ENCODE measurements at places on chromosomes 2 and 18.

DNA sequence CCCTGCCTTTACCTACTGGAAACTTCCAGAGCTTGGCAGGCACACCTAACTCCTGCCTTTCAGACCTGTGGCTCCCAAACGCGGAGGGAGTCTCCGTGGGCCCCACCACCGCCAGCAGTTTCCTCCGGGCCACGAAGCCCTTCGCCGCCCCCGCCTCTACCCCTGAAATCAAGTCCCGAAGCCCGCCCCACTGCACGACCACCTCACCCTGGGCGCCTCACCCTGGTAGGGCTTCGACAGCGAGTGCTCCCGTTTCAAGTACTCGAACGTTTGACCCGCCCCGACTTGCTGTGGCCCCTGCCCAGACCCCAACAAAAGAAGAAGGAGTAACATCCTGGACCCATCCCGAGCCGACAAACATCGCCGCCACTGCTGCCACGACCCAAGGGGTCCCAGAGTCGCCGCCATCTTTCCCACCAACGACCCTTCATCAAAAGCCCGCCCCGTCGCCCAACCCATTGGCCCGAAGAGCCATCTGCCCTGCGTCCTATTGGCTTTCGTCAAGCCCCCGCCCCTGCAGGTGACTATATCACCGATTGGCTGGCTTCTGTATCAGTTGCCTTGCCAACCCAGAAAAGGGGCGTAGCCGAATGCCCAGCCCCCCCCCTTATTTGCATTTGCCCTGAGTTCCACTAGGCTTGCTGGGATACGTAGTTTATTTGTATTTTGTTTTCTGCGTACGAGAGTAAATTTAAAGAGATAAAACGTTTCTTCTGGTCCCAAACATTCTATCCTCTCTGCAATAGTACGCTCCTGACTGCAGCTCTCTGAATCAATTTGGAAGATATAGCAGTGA lies at the start of gene LMAN2L:
Gene LMAN2L, minus strand, starts transcription at position 432 of the 796 bp plus-strand sequence. Its CDS starts 24 bp downstream, at position 408.
- peak; percentile 94 for DNase-seq

DNA sequence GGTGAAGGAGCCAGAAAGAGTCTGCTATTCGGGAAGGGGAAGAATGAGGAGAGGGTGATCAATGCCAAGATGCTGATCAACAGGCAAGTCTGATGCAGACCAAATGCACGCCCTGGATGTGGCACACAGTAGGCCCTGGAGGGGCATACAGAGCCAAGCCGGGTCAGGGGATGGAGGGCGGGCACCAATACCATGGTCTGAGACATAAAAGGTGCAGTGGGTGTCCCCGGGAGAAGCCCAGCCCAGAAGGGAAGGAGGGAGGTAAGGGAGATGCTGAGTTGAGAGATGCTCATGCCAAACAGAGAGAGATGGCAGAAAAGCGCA lies 66.6 kb upstream of the ID2 start:
- DNase-seq, result no peak

- no peak for DNase-seq
Observed at GRCh38 chr2:21057097-21057496, 13.2 kb upstream of the APOB start.

GRCh38 chr2:191365089-191365488 lies 119.9 kb downstream of the MYO1B start:
- no peak for DNase-seq

DNA sequence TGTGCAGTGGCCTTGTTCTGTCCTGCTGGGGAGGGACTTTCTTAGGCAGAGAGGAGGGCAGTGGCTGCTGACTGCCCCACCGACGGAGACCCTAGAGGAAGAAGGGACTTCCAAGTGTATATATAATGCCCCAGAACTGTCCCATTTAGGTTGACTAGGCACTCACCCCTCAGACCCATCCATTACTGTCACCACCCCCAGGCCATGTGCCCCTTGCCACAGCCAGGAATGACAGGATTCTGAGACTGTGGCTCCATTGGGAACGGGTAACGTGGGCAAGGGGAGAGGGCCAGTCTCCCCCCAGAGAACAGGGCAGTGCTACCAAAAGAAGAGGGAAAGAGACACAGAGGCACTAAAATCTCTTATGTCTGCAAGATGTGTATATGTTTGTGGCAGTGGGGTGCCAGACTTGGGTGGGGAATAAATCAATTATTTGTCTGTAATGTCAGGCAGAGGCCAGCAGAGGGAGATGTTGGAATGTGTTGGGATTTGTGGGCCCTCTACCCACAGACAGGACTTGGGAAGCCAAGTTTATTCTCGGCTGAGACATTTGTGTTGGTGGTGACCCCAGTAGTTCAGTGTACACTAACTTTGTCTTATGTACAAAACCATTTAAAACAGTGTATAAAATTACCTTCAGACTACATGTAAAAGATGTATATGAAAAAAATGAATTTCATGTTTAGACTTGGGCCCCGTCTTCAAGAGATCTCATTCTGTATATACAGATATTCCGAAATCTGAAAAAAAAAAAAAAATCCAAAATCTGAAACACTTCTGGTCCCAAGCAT lies 24.0 kb upstream of the TMEM37 start:
- DNase-seq, result peak; percentile 13

GRCh38 chr2:160721089-160722040 lies 227.8 kb upstream of the RBMS1 start:
- no peak for DNase-seq

- peak; percentile 41 for DNase-seq
Observed at GRCh38 chr2:230267556-230267955, 42.0 kb downstream of the SP140 start.

- DNase-seq, result no peak
Observed at GRCh38 chr2:107817378-107817777, 9.3 kb upstream of the RGPD4 start.
